Stimulated activated CD4-positive, alpha-beta T cell treated with anti-CD3 and anti-CD28 coated beads, Interleukin-2, amount 100 ng/mL, for 24 hours (primary cell): ENCODE measurements at places on chromosomes 13 and 19.

- no peak for DNase-seq
Measured at GRCh38 chr19:44732235-44733014, 16.1 kb upstream of the BCL3 start.

DNA sequence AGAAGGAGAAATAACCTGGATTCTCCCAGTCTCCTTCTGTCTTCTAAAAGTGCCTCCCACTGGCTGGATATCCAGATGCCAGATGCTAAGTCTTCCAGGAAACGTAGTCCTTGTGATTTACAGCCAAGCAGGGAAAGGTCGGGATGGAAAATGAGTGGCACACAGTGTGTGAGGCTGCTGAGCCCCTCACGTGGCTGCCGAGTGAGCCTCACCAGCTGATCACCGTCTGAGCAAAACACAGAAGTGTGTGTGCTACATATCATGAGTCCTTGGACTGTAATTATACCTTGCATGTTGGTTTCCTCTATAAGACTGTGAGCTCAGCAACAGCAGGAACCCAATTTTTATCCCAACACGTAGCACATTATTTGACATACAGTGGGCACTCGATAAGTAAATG is 15.1 kb downstream of the LHFPL6 start:
- no peak for DNase-seq

GRCh38 chr19:8724276-8724675 is 2.8 kb downstream of the OR2Z1 start:
- DNase-seq: no peak

DNA sequence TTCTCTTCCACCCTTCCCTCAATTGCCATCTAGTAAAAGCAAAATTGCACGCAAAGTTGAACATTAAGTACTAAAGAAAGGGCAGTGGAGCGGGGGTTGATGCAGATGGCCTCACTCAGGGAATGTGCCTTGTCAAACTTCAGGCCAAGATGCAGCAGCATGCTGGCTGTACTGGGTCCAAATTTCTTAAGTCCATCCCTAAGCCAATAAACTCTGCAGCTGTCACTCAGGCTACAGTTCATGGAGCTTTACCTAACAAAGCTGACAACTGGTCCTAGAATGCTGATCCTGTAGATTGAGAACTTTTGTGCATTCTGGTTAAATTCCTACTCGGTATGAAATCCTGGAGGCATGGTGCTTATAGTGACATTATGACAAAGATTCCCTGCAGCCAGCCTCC is 88.4 kb downstream of the FOXO1 start:
- DNase-seq: no peak

- no peak for DNase-seq
Measured at GRCh38 chr13:90321281-90321931, 1026.1 kb upstream of the MIR17HG start.

DNA sequence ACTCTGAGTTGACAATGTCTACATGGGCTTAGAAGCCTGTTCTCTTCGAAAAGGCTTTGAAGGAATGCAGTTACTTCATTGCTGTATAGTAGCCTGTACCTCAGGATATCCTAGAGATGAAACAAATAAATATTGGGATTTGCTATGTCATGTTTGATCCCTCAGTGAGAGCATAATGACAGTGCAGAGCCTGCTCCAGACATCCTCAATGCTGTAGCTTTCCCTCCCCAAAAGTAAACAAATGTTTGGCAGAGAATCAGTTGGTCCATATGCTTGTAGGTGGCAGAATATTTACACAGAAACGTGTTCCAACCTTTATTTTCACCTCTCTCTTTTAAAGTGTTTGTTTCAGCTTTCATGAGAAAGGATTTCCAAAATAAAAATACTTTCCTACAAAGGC is 515.3 kb upstream of the SGCG start:
- DNase-seq: no peak
